ENCODE measurements at places on chromosomes 4 and X.

DNA sequence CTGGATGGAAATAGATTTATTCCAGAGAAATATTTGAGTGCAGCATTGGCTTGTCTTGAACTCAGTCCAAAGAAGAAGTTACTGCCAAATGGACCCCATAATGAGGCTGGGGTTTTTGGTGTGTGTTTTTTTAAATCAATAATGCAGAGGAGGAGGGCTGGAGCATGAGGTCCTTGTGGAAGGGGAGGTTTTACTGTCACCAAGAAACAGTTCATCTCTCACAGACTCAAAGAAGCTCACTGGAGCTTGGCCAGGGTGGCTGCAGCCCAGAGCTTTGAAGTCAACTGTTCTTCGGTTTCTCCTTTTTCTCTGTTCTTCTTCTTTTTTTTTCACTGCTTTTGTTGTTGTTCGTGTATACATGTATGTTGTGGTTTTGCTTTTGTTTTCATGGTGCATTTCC is 377.7 kb downstream of the FBXW7 start:
- DNase-seq, result no peak

DNA sequence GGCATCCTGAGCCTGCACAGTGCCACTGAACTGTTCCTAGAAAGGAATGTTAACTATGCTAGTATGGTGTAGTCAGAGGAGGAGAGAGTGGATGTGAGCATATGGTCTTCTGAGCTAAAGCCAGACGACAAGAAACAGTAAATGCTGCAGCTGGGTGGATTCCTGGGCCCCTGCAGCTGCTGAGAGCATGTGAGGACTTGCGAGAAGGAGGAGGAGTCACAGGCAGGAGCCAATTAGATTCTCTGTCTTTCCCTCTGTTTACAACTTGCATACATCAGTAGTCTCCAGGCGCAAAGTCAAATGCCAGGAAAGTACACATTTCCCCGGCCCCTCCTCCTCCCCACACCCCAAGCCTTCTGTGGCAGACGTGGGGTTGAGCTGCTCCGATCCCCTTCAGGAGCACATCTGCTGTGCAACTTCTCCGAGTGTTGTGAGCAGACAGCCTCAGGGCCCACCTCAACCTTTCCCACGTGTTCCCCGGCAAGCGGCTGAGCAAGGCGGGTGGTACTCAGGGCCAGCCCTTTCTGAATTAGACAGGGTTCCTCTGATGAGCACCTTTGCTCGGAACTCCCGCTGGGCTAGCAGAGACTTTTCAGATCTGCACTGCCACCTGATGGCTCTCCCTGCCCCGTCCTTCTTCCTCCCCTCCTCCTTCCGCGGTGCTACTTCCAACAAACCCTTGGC is 108.7 kb upstream of the ATP6AP2 start:
- peak; percentile 37 for DNase-seq

DNA sequence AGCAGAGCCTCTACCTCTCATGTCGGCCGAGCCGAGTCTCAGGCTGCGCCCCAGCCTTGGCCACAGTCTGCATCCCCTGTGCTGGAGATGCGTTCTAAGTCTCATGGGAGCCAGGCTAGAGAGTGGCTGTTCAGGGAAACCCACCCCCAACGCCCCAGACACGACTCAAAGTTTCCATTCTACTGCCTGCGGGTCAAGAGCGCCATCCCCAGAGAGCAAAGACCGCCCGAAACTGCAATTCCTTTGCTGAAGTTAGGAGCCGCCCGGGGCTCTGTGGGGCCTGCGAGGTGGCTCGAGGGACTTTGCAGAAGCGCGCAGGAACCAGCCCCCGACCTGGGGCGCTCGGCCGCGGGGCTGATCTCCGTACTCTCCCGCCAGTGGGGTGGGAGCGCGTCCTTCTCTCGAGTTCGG is 10.0 kb upstream of the ELF4 start:
- DNase-seq, result peak; percentile 23

DNA sequence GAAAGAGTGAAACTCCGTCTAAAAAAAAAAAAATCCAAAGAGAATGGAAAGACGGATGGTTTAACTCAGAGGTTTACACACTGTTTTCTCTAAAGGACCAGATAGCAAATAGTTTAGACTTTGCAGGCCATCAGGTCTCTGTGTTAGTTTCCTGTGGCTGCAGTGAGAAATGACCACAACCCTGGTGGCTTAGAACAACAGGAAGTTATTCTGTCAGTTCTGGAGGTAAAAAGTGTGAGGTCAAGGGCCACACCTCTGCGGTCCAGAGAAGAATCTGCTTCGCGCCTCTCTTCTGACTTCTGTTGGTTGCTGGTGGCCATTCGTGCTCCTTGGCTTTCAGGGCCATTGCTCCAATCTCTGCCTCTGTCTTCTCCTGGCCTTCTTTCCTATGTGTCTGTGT is 76.9 kb downstream of the TENM3 start:
- no peak for DNase-seq

GRCh38 chrX:13547671-13548070 is 21.7 kb upstream of the EGFL6 start:
- no peak for DNase-seq

DNA sequence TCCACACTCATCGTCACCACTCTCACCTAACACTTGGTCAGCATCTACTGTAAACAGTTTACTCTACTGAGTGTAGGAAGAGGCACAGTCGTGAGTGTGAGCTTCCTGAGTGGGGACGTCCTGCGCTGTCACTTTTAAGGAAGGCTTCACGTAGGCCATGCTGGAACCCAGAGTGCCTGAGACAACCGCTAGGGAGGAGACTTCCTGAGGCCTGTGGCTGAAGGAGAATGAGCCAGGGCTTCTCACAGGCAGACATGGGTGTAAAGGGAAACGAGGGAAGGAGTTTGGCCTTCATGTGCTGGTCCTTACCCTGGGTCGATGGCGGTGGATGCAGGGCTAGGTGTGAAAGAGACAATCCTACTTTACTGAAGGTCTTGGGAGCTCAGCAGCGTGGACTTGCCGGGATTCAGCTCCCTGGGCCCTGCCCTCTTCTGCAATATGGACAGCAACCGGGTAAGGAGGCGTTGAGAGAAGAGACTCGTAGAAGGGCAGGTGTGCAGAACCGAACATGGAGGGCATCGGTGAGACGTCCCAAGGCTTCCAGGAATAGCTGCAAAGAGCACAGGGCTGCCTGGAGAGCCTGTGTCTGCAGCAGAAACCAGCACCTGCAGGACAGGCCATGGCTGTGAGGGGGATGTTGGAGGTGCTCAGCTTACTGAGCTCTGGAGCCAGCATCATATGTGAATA is 48.7 kb upstream of the TLR3 start:
- DNase-seq, result no peak

DNA sequence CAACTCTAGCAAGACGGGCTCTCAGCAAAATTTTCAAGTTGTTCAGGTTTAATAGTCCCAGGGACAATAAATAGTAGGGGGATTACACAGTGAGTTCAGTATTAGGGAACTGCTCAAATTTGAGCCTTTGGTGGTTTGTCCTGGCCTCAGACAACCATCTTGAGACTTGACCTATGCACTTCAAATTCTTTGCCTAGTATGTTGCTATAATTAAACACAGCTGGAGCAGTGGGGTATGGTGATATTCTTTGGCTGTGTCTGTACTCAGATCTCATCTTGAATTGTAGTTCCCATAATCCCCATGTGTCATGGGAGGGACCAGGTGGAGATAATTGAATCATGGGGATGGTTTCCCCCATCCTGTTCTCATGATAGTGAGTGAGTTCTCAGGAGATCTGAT is 43.3 kb upstream of the TEX13A start:
- DNase-seq, result no peak
